Kidney tubule cell (primary cell): ENCODE measurements at places on chromosomes 2 and 18.

GRCh38 chr18:67514901-67515540 lies 1.5 kb downstream of the DSEL start:
- peak; percentile 10 for DNase-seq

- no peak for DNase-seq
These were observed 159.0 kb upstream of the CCDC195 start for GRCh38 chr2:224875153-224875552.

GRCh38 chr2:40371525-40372282 lies 80.2 kb downstream of the SLC8A1 start:
- peak; percentile 61 for DNase-seq

- DNase-seq, result peak; percentile 59
These were observed 568.3 kb downstream of the LRRTM4 start for GRCh38 chr2:76953733-76954347.

GRCh38 chr18:267380-267687 lies 513 bp downstream of the THOC1 start:
- DNase-seq, result no peak

GRCh38 chr2:218961651-218962570 lies 2.4 kb downstream of the CDK5R2 start:
- no peak for DNase-seq

- DNase-seq, result peak; percentile 4
These were observed 91.3 kb downstream of the ASXL2 start for GRCh38 chr2:25787020-25787419.

- DNase-seq, result no peak
These were observed 54.2 kb downstream of the DTNB start for GRCh38 chr2:25619185-25619584.

- no peak for DNase-seq
These were observed 65.5 kb downstream of the COMMD1 start for GRCh38 chr2:61970807-61971556.

GRCh38 chr2:169065422-169065821 lies 3.9 kb upstream of the DHRS9 start:
- no peak for DNase-seq
